ENCODE measurements at places on chromosomes 1 and 21.

DNA sequence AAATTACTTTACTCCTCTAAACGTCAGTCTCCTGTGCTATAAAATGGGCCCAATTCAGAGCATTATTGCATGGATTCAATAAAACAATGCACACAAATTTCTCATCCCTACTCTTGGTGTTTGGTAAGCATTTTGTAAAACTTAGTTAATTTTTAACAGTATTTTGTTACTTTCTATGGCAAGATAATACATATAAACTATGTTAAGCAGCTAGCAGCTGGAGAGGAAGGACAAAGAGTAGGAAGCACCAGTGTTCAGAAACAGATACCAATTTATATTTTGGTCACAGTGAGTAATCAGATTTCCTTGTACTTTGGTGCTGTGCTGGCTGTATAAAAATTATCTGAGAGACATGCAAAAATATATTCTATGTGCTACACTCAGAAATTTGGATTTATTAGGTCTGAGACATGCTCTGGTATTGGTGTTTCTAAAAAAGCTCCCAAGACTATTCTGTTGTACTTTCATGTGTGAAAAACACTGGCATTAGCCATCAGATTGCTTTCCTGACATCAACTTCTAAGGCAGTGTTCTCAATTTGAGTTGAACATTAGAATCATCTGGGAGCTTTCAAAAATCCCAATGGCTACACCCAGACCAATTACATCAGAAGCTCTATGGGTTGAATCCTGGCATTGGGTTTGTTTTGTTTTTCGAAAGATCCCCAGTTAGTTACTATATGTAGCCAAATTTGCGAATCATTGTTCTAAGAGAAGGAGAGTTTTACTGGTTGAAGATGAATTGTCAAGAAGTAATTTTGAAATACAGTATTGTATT is 100.3 kb upstream of the C1orf87 start:
- no peak for DNase-seq

DNA sequence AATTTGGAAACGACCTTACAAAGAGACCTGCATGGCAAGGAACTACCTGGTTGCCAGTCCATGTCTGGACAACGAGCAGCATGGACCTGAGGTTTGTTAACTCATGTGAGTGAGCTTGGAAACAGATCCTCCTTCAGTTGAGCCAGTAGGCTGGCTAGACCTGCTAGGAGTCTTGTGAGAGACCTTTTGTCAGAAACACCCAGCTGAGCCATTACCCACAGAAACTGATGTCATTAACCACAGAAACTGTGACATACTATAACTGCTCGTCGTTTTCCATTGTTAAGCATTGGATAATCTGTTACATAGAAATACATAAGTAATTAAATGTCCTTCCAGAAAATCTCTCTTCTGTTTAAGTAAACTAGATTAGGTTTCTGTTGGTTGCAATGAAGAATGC is 211.1 kb upstream of the C21orf91 start:
- no peak for DNase-seq

DNA sequence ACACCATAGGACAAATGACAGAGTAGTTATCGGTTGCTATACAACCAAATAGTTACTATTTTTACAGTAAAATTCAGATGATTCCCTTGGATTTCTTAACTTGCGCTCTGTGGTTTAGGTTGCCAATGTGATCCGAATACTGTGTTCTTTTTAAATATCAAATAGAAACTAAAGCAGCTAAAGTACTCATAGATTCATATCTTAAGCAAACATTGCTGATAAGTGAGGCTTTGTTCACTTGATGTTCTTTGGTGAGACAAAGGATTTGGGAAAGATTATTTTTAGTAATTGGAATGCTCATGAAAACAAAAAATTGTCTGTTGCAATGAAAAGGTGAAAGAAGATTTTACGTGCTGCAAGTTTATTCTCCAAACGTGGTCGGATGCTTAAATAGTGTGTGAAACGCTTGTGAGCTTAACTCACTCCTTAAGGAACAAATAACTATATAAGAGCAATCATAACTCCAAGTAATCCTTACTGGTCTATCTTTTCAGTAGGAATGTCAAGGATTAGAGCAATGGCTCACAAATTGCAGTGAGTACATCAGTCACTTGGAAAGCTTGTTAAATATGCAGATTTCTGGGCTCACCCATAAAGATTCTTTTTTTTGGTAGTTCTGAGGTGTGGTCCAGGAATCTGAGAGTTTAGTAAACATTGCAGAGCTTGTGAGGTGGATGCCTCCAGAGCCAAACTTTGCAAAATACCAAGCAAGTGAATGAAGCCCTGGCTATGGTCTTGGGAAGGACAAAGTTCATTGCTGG is 31.8 kb upstream of the PDC start:
- no peak for DNase-seq

- no peak for DNase-seq
Observed at GRCh38 chr1:154862907-154863306, 7.2 kb downstream of the KCNN3 start.

- no peak for DNase-seq
Observed at GRCh38 chr1:176157995-176158394, 49.1 kb downstream of the COP1 start.

DNA sequence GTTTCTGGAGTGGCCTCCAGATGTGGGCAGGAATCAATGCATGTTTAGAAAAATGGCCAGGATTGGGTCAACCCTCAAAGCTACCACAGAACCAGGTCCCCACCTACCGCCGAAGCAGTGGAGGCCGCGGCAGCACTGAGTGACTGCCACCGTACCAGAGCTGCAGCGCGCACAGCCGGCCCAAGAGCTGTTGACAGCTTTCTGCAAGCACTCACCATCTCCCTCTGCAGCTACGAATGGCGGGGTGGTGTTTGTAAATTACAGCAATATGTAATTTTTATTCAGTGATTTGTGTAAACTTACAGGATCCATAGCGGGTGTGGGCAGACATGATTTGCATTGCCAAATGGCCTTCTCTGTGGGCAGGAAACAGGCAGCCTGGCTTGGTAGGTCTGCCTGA is 96.4 kb downstream of the CAMK2N1 start:
- DNase-seq = no peak

GRCh38 chr1:23619299-23620188 is 60.2 kb upstream of the ID3 start:
- peak; percentile 90 for DNase-seq

- DNase-seq = no peak
Observed at GRCh38 chr21:35281956-35282355, 232.9 kb upstream of the RUNX1 start.

DNA sequence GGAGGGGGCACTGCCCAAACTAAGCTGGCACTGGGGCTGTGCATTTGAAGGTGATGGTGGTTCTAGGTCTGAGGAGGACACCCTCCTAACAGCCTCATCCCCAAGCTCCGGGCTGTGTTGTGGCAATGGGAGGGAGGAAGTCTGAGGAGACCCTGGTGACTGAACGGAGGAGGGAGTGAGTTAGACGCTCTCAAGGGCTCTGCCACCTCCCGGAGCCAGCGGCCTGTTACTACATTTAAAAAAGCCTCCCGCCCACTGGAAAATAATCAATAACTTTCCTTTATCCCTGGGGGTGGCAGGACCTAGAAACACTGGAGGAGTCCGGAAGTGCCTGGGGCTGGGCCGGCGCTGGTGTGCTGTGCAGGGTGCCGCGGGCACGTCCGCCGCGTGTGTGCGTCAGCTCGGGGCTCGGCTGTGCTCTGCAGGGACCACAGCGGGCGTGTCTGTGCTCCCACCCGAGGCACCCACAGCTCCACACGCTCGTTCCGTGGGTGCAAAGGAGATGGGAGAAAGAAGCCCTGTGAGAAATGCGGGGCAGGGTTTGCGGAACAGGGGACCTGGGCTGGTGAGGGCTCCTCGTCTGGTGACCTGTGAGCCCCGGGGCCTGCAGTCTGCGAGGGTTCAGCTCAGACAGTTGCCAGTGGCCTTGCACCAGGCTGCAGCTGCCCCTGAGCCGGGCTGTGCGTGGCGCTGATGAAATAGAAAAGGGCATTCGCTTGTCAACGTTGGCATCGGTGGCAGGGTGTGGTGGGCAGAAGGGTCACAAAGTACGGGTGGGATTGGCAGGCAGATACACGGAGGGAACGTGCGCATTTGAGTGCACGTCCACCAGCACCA is 5.3 kb downstream of the SAMD11 start:
- no peak for DNase-seq

DNA sequence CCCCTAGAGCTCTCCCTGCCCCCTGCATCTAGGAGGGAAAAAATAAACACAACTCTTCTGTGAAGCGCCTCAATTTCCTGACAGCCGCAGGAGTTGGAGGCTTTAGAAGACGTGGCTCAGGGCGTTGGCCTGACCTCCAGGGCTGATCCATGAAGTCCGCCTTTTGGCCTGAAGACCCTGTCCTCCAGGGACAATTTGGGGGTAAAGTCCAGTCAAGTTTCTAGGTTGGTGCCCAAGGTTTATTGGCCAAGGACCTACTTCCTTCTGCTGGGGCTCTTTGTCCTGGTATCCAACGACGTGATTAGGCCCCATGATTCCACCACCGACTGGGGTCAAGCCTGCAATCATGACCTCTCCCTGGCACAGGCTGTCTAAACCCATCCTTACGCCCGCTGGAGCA is 54.9 kb downstream of the PTPRF start:
- no peak for DNase-seq
